SK-N-MC (cell line): ENCODE measurements at places on chromosomes 2 and 18.

DNA sequence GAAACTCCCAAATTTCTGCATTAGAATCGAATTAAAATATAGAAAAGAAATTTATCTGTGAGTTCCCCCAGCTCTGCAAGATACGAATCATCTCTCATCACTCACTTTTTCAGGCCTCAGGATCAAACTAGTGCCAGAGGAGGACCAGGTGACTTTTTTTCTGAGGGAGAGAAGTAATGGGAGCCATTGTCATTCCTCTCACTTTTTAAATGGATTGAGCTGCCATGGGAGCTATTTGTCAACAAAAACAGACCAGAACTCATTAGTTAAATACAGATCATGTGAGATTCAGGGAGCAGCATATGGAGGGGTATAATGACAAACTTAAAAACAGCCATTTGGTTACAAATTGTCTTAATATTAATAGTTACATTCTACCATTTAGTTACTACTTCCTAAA, 594.4 kb downstream of the DPP10 start:
- no peak for DNase-seq

GRCh38 chr2:237669628-237670392, 42.4 kb downstream of the LRRFIP1 start:
- no peak for DNase-seq

DNA sequence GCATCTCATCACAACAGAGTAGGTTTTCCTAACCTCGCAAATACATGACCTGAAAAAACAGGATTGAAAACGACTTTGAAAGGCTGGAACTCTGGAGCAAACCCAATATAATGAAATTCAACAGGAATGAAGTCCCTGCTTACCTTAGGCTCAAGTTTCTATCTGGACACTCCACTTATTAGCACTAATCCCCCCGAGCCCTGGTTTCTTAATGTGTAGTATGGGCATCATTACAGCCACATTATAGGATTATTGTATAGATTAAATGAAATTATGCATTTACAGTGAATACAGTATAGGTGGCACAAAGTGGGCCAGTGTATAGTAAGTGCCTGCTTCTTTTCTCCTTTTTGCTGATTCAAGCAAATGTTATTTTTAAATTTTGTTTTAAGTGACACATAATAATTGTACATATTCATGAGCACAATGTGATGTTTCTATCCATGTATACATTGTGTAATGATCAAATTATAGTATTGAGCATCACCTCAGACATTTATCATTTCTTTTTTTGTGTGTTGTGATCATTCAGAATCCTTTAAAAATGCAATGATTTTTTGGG, 114.7 kb upstream of the THOC1 start:
- no peak for DNase-seq

GRCh38 chr2:8886202-8886518, 48.7 kb upstream of the KIDINS220 start:
- no peak for DNase-seq

GRCh38 chr2:135130751-135131150, 78.7 kb downstream of the RAB3GAP1 start:
- DNase-seq: no peak
